ENCODE measurements at places on chromosomes 16 and 17.

GRCh38 chr17:56114469-56114868 is 38.8 kb upstream of the ANKFN1 start:
- DNase-seq, result no peak

DNA sequence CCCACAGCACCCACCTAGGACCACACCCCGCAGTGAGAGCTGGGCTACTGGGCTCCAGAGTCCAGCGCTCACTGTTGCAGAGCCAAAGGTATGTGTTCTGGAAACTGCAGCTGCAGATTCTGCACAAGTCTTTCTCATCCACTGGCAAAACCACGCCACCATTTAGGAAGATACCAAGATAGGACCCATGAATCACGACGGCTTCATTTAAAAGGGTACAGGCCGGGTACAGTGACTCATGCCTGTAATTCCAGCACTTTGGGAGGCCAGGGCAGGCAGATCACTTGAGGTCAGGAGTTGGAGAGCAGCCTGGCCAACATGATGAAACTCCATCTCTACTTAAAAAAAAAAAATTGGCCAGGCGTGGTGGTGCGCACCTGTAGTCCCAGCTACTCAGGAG is 18.8 kb downstream of the FOXF1 start:
- no peak for DNase-seq

- DNase-seq, result no peak
Observed at GRCh38 chr17:36910513-36910912, 26.8 kb upstream of the LHX1 start.

GRCh38 chr17:41586863-41587495 is at the start of gene KRT14:
Gene KRT14, minus strand, starts transcription at chr17:41586895. Its CDS starts 61 bp downstream, at chr17:41586834.
- no peak for DNase-seq

DNA sequence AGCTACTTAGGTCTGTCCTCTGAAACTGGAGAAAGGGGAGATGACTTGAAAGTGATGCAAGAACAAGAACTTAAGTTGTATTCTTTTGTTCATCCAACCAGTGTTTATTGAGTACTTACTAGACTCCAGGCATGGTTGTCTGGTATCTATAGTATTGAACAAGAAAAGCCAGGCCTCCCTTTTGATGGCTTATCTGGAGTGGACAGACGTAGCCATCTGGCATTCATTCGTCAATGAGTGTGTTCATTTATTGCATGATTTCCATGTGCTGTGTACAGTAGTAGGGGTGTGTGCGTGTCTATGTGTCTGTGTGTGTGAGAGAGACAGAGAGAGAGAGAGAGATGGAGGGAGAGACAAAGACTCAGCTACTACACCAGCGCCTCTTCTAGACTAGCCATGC is 9.2 kb downstream of the ABAT start:
- no peak for DNase-seq

GRCh38 chr17:34252095-34252443 is 3.0 kb upstream of the CCL2 start:
- no peak for DNase-seq

Data from effector CD8-positive, alpha-beta T cell (primary cell).